NCI-H1417 treated with DMSO at 0.1 percent for 48 hours (cell line): ENCODE measurements at places on chromosomes 3 and 15.

DNA sequence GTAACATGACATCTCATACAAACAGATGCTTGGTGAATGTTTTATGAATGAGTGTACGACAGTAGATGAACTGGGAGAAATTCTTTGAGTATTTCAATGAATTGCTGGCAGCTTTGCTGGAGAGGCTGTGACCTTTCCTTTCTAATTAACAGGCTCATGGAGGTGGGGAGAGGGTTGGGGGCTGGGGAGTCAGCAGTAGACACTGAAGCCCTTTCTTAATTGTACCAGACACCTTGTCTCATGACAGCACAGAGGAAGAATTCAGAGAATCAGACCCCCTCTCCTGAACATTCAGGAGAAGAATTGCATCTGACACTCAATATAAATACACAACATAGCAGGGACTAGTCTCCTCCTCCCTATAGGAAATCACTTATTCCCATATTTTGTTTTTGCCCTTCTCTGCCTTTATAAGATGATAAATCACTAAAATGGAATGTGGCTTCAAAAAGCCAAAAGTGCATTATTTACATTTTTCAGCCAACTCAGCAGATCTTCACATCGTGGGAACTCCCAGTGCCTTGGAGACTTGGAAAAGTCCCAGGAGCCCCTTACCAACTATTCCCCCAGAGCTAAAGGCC, 66.2 kb upstream of the TPM1 start:
- no peak for DNase-seq

- DNase-seq: no peak
Measured at GRCh38 chr3:160065786-160066185, 77.2 kb downstream of the IL12A start.

DNA sequence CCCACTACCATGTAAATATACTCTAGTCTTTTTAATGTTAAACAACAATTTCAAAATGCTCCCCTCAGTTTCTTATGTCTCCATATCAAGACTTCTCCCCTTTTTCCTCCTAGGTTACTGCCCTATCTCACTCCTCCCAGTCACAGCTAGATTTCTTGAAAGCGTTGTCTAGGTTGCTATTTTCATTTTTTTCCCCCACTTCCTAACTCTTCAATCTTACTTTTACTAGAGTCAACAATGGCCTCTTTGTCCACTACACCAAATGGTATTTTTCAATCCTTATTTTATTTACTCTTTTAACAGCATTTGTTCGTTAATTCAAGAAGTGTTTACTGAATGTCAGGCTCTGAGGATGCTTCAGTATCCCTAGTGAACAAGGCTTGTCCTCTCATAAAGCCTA, 84.4 kb downstream of the VPS8 start:
- DNase-seq: no peak

DNA sequence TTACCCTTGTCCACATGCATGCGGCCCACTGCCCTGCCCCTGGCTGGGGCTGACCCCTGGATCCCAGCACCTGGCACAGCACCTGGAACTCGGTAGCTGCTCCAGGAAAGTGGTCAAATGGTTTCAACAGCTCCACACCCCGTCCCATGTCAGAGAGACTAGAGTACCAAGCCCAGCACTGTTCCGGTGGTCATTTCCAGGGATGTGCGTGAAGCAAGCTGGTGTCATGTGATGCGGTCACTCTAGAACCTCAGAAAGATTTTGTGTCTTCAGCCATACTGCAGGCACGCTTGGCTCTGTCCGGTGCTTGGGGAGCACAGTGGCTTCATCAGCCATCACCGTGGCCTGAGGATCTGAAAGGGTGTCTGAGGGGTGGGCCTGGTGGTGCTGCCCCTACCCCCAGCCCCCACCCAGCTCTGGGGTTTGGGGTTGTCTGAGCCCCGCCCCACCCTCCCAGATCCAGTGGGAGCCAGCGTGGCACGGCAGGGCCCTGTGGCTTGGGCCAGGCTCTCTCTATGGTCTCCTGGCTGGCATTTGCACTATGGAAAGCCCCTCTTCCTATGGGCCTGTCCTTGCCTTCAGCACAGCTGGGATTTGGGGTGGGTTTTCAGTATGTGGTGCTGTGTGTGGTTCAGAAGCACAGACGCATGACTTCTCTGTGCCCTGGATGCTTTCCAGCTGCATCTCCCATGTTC, 15.3 kb downstream of the APBA2 start:
- no peak for DNase-seq

DNA sequence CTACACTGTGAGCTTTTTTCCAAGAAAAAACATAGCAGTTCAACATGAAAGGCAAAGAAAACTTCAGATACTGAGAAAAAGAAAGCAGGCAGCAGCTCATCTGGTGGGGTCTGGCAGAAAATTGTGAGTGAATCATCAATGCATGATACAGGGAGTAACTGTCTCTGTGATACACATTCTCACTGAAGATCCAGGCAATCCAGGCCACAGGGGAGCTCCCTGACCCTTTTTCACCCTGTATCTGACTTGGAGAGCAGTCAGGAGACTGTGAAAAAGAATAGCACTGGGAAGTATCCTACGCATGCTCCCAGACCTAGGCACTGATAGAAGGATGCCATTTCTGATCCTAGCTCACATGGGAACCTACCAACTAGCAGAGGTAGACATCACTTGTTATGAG, 269.8 kb downstream of the MBNL1 start:
- DNase-seq: no peak

- no peak for DNase-seq
Measured at GRCh38 chr3:56351537-56351936, 116.7 kb downstream of the ERC2 start.

GRCh38 chr15:92951800-92952457, 51.8 kb downstream of the CHD2 start:
- no peak for DNase-seq

GRCh38 chr3:158792709-158793108, 9.1 kb upstream of the MFSD1 start:
- DNase-seq: no peak

GRCh38 chr3:53545996-53546359, 51.6 kb downstream of the CACNA1D start:
- no peak for DNase-seq
